ENCODE measurements at places on chromosomes 2 and 18.

DNA sequence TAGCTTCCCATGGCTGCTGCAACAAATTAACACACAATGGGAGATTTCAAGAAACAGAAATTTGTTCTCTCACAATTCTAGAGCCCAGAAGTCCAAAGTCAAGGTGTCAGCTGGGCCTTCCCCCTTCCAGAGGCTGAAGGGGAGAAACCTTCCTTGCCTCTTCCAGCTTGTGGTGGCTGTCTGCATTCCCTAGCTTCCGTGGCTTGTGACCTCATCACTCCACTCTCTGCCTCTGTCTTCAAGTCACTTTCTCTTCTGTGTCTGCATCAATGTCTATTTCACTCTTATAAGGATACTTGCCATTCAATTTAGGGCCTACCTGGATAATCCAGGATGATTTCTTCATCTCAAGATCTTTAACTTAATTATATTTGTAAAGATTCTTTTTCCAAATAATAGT is 16.8 kb upstream of the SRBD1 start:
- no peak for DNase-seq

DNA sequence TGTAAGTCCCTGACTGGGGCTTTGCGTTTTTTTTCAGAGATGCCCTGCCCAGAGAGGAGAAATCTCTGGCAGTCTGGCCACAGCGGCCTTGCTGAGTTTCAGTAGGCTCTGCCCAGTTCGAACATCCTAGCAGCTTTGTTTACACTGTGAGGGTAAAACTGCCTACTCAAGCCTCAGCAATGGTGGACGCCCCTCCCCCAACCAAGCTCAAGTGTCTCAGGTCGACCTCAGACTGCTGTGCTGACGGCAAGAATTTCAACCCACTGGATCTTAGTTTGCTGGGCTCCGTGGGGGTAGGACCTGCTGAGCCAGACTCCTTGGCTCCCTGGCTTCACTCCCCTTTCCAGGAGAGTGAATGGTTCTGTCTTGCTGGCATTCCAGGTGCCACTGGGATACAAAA is 31.7 kb downstream of the L3MBTL4 start:
- DNase-seq, result no peak

DNA sequence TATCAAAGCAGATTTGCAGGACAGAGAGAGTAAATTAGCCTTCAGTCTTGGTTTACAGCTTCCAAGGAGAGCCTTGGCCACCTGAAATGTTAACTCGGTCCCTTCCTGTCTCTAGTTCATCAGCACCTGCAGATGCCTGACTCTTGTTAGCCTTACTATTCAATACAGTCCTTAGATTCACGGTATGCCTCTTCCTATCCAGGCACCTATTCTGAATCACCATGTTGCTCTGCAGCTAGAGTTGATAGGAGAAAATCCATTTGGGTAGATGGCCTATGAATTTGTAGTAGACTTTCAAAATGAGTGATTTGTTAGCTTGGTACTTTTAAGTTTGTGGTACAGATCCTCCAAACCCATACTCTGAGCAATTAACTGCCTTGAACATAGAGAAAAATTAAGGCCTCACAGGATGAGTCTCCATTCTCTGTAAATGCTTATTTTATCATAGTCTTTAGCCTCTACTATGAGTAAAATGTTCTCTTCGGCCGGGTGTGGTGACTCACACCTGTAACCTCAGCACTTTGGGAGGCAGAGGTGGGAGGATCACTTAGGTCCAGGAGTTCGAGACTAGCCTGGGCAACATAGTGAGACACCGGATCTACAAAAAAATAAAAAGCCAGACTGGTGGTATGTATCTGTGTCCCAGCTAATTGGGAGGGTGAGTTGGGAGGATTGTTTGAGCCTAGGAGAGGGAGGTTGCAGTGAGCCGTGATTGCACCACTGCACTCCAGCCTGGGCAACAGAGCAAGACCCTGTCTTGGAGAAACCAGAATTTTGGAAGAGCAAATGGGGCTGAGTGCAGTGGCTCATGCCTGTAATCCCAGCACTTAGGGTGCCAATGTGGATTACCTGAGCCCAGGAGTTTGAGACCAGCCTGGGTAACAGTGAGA is 32.9 kb downstream of the PTCD3 start:
- no peak for DNase-seq

- no peak for DNase-seq
Measured at GRCh38 chr2:26911911-26912861, 58.3 kb upstream of the MAPRE3 start.

- DNase-seq, result no peak
Measured at GRCh38 chr2:190977505-190977904, 36.5 kb downstream of the STAT1 start.

DNA sequence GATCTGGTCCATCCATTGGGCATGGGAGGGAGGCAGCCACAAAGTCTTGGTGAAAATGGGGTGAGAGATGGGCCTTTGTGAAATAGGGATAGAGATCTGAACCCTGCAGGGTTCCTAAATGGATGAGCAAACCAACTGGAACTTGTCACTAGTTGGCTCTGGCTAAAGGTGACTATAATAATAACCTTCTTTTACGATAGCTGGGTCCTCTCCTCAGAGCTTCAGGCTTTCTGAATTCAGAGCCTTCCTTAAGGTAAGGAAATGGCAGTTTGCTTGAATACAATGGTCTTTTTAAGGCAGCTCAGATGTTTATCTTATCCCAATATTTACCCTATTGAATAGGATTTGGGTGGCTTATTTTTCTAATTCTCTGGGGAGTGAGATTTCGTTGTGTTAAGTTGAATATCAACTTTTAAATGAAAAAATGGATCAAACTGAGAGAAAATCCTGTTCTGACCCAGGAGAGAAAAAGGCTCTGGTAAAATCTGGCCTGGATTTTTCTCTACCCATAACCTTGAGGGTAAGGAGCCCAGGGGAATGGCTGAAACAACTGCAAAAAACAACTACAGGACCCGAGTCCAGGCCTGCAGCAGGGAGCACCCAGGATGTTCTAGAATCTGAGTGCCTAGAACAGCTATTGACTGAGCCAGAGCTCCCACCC is 61.1 kb upstream of the CXCR4 start:
- DNase-seq, result no peak

DNA sequence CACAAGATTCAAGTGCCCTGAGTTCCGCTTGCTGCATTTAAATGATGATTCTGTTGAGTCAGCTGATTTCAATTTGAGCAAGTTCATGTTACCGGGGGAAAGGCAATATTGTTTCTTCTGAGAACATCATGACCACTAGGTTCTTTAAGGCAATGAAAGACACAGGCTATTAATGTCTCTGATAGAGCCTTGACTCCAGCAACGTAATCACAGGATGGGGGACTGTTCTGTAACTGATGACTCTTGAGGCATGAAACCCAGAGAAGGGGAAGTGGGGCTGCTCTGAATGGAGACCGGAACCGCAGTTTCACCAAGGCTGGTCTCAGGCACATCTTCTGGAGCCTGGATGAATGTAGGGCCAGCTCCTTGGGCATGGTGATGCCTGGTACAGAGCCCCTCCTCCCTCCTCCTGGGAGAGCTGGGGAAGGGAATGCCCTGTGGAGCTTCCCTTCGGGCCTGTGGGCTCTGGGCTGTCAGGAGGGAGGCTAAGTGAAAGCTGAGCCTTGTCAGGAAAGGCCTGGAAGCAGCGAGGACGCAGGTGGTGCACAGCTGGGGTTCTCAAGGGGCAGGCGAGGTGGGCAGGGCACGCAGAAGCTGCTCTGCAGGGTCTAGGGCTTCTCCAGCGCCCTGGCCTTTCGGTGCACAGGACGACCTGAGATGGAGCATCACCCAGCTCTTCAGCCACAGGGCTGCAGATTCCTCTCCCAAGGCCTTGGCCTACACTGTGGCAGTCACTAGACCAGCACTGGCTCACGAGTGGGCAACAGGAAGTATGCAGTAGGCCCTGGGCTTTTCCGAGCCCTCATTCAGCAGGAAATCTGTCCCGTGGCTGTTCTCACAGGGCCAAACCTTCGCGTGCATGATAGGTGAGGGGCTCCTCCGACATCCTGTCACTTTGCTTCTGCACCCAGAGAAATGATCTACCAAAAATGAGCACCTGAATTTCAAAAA is 36.6 kb upstream of the PRLH start:
- DNase-seq, result no peak

All from hematopoietic multipotent progenitor cell treated with erythropoietin and hydrocortisone succinate and interleukin-3 and kit ligand, for 4 days (in vitro differentiated cells).